ENCODE measurements at places on chromosomes 7 and 10.

DNA sequence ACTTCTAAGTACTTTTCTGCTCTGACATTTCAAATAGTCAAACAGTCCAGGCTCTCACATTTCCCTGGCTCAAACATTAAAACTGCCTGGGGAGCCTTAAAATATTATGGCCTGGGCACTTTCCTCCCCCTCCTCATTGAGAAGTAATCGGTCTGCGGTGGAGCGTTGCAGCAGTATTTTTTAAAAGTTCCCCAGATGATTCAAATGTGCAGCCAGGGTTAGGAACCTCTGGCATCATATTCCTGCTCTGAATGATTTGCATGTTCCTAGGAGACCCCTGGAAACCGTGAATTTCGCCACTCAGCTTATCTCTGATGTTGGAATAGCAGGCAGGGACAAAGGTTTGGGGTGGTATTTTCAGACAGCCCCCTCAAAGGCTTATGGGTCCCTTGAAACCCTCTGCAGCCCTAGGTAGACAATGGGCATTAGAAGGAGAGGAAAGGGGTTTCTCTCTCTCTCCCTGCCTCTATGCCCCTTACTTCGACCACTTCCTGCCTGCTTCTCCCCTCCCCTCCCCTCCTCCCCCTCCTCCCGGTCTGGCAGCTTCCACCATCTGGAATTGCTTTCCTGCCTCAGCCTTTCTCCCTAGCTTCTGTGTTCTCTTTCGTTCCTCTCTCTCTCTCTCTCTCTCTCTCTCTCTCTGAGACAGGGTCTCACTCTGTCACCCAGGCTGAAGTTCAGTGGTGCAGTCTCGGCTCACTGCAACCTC lies 622.2 kb downstream of the GALNT17 start:
- DNase-seq, result no peak

DNA sequence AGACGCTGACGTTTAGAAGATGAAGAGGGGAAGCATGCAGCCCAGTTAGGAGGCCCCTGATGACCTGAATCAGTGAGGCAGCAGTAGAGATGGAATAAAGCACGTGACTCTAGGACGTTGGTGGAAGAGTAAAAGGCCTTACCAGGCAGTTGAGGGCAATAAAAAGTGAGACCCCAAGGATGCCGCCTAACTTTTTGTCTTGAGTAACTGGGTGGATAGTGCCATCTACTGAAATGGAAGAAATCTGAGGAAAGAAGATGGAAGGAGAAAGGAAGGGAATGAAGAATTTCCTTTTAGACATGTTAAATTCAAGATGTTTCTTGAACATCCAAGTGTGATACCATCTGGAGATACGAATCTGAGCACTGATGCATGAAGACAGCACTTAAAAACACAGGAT lies 220.0 kb upstream of the LRRN3 start:
- DNase-seq, result no peak

GRCh38 chr10:71388583-71389310 lies 8.0 kb upstream of the CDH23 start:
- DNase-seq, result no peak

- DNase-seq, result no peak
These were observed 54.6 kb upstream of the NCAPG2 start for GRCh38 chr7:158759245-158759614.

GRCh38 chr7:38902449-38902848 lies 6.5 kb downstream of the VPS41 start:
- no peak for DNase-seq

- no peak for DNase-seq
These were observed 337.8 kb downstream of the PARD3 start for GRCh38 chr10:34477249-34477648.

GRCh38 chr7:140144821-140145220 lies 32.0 kb downstream of the KDM7A start:
- no peak for DNase-seq

- DNase-seq, result peak; percentile 32
These were observed 1.9 kb upstream of the SORCS1 start for GRCh38 chr10:107166403-107166802.

DNA sequence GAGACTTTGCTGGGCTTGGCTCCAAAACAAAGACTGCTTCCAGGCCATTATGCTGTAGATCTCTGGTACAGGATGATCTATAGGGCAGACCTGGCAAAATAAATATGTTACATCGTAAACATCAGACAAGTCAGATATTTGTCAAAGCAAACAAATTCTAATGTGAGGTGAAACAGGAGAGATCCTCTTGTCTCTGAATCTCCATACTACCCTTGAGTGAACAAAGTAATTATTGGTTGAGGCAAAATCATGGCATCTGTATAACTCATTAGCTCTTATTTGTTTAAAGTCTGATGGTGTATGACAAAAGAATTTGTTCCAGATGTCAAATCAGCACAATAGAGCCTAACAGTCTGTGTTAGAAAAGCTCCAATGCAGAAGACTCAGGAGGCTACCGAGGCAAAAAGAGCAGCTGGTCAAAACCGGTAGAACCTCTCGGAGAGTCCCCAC lies 1291.5 kb downstream of the TYW1 start:
- peak; percentile 42 for DNase-seq

- DNase-seq, result no peak
These were observed 550.6 kb upstream of the SEMA3D start for GRCh38 chr7:85737426-85737825.

DNA sequence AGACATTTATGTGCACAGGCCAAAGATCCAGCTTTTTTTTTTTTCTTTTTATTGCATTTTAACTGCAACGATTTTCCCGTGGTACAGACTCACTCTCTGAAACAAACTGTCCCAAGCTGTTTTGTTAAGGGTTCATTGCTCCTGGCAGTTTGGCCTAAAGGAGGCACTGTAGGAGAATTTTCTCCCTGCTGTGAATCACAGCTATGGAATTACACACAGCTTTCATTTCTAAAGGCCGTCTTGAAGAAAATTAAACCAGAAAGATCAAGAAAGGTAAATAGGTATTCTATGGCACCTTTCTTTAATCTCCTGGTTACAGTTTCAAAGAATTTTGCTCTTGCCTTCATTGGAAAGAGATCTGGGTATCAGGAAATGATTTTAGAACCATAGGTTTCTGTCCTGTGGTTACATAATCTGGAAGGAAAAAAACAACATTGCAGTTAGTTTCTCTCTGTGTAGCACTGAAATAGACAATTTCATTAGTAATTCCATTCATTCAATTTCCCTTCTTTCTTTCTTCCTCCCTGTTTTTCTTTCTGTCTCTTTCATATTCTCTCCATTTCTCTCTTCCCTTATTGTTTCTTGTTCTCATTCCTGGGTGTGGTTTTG lies 51.2 kb downstream of the PDK4 start:
- DNase-seq, result peak; percentile 10

DNA sequence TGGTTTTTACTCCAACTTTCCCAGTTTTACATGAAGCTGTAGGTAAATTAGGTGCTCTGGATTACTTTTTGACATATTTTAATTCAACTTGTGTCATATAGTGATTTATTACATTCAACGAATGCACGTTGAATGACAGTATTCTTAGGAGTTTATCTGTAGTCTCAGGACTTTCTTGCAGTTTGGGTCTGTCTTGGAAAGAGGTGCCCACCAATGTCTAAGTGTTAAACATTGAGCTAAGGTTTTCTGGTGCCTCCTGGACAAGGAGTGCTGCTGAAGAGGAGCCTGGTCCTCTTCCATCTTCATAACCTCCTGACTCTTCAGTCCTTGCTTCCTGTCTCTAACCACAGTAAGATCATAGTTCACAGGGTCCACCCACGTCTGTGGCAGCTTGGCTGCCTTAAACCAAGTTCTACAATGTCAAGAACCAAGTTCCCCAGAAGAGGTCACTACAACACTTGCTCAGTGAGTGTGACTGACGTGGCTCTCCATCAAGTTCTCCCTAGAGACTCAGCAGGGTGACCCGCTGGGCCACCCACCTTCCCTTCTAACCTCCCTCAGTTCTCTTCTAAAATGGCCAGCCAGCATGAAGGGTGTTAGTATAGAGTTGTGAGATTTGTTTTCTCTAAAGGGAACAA lies 6.1 kb downstream of the NPY start:
- DNase-seq, result peak; percentile 54

DNA sequence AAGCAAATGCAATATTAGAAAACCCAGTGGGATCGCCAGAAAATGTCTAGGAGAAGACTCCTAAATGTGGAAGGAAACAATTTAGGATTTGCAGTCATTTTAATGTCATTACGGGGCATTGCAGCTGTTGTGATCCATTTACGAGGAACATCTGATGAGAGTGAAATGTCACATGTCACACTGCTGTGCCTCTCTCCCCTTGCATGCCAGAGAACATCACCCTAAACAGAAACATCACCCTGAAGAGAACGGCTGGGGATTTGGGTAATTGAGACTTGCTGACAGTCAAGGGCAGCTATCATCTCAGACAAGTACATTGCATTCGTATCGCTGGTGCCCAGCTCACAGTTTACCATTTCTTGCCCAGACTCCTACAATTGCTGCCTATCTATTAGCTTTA lies 785.7 kb upstream of the POM121L12 start:
- peak; percentile 43 for DNase-seq

DNA sequence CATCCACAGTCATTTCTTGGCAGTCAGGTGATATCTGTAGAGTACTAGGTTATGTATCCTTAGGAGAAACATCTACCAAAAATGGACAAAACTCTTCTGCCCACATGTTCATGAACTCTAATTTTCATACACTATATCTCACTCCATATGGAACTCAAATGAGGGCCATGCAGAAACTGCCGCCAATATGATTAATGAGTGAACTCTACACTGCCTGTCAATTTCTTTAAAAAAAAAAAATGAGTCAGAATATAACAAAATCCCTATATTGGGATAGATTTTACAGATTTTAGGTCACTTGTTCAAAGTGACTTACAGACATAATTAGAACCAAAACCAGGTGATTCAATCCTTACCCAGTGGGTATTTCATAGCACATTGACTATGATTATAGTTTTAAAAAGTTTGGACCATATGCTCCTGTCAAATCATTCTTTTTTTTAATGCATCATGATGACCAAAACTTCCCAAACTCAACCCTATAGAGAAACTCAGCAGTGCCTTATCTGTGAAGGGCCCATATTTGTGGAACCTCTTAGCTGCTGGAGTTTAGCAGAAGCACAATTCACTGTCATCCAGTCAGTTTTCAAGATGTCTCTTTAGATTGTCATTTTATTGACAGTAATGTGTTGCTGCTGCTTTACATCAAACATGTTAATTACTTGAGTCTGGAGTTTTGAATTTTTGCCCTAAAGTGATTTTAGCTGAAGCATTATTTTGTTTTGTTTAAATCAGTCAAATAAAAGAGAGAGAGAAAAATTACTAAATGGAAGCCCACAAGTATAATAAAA lies 11.1 kb downstream of the LRRN3 start:
- no peak for DNase-seq

GRCh38 chr7:13055732-13056368 lies 368.4 kb downstream of the ARL4A start:
- no peak for DNase-seq

DNA sequence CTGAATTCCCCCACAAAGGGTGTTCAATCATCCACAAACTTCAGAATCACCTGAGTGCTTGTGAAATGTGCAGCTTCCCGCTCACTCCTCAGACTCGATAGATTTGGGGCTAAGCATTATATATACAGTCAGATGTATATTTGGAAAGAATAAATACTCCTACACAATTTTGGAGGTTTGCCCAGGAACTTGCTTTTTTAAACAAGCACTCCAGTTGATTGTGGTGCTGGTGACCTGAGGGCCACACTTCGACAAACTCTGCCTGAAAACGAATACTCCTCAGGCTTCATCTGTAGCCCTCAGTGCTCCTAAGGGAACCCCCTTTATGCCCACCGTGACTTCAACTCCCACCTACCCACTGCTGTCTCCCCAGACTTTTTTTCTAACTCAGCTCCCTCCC lies 211.6 kb downstream of the INHBA start:
- DNase-seq, result no peak

DNA sequence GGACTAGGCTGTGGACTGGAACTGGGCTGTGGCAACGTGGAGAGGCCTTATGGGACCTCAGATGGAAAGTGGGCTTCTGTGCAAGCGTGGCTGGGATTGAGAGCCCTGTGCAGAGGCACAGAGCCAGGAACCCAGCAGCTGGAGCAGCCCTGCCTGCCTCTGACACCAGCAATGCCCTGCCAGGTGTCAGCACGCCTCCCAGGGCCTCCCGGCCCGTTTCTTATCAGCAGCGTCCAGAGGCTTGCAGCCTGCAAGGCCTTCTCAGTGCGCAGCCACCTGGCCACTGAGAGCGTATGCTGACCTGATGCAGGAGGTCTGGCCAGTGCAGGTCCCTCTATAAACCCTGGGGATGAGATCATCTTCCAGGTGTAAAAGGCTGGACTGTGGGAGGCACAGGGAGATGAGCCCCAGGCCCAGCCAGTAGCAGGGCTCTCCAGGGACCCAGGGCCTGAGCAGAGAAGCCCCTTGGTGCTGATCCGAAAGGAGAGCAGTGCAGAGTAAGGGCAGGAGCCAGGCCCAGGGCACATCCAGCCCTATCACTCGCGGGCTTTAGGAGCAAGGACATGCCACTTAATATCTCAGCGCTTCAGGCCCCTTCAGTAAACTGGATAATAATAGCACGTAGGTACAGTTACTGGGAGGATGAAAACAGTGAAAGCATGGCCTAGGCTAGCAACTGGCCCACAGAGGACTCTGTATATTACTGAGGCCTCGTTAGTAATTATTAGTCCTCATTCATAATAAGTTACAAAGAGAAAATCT lies 38.8 kb upstream of the ANTXRL start:
- DNase-seq, result no peak

DNA sequence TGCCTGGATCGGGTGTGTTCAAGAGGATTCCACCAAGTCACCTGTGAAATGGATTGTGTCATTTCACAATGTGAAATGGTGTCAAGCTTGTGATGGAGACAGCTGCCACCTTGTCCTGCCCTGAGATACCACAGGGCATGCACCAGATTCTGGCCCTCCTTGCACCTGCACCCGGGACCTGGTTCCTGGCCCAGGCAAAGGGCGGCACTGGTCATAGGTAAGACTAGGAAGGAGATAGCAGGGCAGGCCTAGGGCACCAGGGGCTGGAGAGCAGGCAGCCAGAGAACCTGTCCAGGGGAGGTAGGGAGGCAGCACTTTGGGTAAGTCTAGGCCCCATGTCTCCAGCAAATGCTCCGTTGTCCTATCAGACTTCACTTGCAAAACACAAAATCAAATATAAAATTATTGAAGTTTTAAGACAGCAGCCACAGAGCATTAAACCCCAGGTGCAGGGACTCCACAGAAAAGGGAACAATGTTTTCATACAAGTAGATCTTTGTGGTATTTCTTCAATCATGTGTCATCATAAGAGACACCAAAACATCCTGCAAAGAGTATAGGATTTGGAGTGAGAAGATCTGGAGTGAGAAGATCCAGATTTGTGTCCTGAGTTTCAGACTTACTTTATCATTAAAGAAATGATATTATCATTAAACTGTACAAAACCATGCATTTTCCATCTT lies 22.7 kb upstream of the ZNF800 start:
- DNase-seq, result no peak

GRCh38 chr7:140542228-140542603 lies 62.9 kb upstream of the MKRN1 start:
- no peak for DNase-seq

GRCh38 chr7:5629941-5630340 lies 151.5 kb downstream of the RNF216 start:
- DNase-seq, result no peak

DNA sequence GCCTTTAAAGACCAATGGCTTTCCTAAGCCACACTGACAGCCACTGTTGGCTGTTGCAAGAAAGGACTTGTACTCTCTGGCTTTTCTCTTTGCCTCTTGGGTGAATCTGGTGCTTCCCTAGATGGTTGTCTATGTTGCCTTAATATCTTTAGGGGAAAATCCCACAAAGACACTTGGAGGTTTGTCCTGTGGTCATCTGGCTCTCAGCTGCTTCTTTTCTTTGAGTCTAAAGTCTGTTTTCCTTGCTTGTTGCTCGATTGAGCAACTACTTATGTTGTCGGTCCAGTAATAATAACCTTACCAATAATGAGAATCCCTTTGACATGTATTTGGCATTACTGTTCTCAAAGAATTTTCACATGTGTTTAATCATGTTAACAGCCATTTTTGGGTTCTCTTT lies 537.6 kb downstream of the LRMDA start:
- no peak for DNase-seq

Data from retina (tissue), 1 donor.